ENCODE measurements at places on chromosomes 7 and 10.

DNA sequence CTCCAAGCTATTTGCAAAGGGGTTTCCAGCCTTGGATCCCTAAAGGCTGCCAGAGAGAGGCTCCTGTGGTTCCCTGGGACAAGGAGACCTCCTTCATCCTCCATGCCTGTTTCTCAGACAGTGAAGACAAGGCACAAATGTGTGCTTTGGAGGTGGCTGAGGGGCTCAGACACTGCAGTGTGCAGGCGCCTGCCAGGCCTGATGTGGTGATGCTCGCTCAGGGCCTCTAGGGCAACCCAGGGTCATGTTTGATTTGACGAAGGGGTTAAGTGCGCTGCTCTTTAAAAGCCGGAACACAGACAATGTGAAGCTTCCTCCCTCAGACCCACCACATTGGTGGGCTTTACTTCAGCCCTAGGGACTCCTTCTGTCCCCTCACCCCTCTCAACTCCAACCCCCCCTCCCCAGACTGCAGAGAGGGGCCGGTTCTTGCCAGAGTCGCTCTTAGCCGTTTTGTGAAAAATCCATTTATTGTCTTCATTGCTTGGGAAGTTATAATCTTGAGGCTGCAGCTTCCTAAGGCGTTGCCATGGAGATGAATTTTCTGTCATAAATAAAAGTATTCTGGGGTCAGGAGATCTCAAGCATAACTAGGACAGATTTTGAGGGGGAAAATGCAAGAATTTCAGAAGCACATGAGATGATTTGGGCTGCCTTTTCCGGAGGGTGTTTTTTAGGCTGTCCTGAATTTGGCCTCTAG, 35.8 kb downstream of the PDGFA start:
- DNase-seq = no peak

DNA sequence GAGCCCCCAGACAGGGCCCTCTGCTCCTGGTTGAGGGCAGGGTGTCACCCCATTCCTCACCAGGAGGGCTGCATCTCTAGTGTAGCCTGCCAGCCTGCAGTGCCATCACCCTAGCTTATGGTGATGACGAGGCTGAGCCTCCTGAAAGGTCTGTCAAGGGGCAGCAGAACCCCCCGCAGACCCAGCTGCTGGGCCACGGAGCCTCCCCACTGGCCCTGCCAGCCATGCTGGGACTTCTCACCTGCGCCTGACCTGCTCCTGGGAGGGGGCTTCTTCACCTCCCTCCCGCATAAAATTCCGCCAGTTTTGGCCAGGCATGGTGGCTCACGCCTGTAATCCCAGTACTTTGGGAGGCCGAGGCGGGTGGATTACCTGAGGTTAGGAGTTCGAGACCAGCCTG, 40.4 kb upstream of the RASGEF1A start:
- DNase-seq = no peak

- no peak for DNase-seq
These were observed 21.3 kb downstream of the LHPP start for GRCh38 chr10:124482876-124483275.

DNA sequence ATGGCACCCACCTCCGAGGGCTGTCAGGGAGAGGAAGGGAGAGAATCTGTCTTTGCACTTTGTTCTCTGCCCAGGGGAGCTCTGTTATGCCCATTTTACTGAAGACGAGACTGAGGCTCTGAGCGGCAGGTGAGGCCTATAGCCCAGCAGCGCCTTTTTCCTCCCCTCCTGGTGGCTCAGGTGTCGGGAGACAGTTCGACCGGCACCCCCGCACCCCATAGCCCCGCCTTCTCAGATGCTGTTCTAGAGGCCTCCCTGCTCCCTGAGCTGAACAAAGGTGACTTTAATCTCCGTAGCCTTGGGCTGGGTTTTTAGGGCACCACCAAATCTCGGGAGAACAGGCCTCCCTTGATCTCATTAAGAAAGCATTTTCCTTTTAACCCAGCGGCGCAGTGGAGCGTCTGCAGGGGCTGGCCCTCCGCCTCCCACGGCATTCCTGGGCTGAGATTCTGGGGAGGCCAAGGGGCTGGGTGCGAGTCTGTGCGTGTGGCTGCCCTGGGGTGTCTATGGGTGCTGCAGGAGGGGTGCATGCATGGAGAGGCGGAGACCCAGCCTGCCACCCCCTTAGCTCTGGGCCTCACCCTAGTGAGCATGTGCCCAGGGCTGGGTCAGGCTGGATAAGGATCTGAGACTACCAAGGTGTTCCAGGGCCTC, 3.3 kb downstream of the LFNG start:
- DNase-seq = no peak

GRCh38 chr7:110568932-110569331, 522.0 kb upstream of the LRRN3 start:
- no peak for DNase-seq

GRCh38 chr7:40704172-40704571, 569.4 kb downstream of the SUGCT start:
- DNase-seq = no peak

DNA sequence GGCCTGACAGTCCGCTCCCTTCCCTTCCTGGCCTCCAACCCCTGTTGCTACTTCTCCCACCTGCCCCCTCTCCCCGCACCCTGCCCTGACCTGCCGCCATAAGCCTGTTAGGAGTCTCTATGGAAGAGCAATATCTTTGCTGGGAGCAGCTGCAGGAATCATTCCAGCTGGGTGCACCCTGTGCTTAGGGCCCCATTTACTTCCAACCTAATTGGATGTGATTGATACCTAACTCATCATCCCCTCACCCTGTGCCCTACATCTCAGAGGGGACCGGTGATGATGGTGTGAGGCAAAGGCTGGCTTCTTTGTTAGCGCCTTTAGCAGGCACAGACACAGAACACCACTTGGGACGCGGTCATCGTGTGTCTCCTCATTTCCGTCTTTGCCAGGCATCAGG, 80.0 kb upstream of the FAM180A start:
- no peak for DNase-seq

DNA sequence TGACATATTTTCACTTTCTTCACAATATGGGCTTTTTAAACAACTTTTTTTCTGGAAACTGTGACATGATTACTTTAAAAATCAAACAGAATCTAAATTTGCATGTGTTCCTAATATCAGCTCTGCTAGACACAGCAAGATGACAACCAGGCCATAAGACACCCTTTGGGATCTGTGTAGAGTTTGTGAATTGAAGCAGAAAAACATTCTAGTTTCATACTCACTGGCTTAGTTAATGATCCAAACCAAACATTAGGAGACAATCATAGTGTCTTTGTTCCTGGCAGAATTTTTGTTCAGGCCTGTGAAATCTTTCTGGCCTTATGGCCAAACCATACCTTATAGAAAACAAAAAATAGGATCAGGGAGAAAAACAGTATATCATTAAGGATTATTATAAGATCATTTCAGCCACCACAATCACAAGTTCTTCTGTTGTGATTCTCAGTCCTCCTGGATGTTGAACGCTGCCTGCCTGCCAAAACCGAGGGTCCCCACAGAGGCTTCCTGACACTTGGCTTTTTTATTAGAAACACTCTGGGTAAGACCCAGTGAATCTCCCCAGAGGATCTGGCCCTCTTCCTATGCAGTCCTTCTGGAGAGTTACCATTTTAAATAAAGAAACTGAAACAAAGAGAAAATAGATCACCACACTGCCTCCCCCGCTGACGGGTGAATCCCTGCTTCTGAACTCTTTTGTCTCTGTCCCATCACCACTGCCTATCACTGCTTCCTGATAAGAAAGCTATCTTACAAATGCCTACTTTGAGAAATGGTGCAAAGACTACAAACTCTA, 79.2 kb upstream of the PPP1R3C start:
- DNase-seq = no peak

GRCh38 chr7:29237489-29237888, 42.9 kb downstream of the CHN2 start:
- DNase-seq = no peak

GRCh38 chr7:41183741-41184140, 519.1 kb downstream of the INHBA start:
- no peak for DNase-seq

GRCh38 chr7:108015740-108016139, 12.8 kb upstream of the LAMB1 start:
- no peak for DNase-seq

GRCh38 chr10:131778385-131778784, 122.4 kb upstream of the PPP2R2D start:
- no peak for DNase-seq

DNA sequence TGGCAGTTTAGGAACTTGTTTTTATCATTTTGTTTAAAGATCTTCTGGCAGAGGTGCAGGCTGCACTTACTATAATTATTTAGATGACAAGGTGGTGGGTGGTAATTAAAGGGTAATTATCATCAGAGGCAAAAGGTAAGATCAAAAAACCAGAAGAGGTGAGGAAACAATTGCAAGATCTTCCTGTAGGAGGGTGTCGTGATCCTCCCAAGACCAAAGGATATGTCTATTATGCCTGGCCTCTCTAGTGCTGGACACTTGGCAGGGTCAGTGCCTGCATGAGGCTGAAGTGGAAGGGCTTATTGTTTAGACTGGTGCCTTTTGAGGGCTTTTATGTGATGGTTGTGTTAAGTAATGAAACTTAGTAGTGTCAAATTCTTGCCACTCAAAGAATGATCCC, 1.8 kb upstream of the WAPL start:
- DNase-seq = no peak

- no peak for DNase-seq
These were observed 642.4 kb downstream of the TNS3 start for GRCh38 chr7:46939558-46939957.

DNA sequence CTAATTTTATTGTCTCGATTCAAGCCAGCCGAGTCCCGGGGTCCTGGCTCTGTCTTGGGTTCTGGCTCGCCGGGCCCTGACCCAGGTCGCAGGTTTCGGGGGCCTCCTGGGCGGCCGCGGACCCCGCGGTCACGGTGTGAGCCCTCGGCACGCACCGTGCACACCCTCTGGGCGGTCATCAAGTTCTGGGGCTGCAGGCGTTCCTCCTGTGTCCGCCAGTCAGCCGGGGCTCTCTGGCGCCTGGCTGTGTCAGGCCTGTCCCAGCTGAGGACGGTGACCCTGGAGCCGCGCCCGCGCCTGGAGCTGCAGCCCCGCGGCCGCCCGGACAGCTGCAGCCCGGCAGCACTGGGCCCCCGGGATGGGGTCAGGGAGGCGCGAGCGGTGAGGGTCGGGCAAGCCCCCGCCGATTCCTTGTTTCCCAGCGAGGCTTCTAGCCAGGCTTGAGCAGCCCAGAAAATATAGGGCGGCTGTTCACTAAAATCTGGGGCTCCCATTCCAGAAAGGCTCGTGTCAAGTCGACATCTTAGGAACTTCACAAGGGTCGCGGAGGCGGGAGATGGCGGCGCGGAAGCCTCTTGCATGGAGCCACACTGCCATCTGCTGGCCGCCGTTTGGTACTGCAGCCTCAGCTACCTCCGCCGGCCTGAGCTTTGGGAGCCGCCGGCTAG, 4.2 kb upstream of the HOXA7 start:
- DNase-seq = peak; percentile 91

DNA sequence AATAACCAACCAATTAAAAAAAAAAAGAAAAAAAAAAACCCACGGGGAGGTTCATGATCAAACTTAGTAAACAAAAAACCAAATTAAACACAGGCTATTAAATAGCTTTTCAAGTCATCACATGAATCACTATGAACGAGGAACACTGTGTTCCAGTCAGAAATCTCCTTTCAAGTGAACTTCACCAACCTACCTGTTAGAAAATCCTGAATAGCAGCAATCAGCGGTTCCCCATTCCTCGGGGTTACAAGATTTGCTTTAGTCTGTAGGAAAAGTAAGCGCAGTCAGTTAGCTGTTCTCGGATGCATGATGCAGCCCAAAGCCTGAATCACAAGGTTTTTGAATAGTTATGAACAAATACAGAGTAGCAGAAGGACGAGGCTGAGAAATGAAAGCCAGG, 19.0 kb downstream of the POLR3A start:
- no peak for DNase-seq

- no peak for DNase-seq
These were observed 237.3 kb upstream of the KLF14 start for GRCh38 chr7:130971297-130971696.

- DNase-seq = no peak
These were observed 711.2 kb upstream of the NRP1 start for GRCh38 chr10:34045571-34046190.

DNA sequence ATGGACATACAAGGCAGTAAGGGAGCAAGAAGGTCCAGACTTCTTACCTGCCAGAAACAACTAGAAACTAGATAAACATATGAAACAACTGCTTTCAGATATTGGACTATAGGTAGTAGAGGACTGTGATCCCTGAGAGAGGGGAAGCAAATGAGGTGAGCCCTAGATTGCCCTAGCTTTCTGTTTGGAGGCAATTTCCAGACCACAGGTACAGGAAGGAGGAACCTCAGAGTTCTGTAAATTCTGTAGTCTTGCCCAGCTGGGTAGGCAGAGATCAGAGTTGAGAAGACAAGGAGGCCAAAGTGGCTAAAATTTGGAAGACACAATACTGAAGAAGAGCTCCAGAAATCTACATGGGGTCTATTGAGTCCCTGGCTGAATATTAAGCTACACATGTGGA, 21.0 kb downstream of the CDK6 start:
- no peak for DNase-seq

GRCh38 chr7:148819697-148820360, 64.3 kb downstream of the EZH2 start:
- DNase-seq = no peak

- no peak for DNase-seq
These were observed 187.0 kb upstream of the SLC26A5 start for GRCh38 chr7:103632972-103633371.

DNA sequence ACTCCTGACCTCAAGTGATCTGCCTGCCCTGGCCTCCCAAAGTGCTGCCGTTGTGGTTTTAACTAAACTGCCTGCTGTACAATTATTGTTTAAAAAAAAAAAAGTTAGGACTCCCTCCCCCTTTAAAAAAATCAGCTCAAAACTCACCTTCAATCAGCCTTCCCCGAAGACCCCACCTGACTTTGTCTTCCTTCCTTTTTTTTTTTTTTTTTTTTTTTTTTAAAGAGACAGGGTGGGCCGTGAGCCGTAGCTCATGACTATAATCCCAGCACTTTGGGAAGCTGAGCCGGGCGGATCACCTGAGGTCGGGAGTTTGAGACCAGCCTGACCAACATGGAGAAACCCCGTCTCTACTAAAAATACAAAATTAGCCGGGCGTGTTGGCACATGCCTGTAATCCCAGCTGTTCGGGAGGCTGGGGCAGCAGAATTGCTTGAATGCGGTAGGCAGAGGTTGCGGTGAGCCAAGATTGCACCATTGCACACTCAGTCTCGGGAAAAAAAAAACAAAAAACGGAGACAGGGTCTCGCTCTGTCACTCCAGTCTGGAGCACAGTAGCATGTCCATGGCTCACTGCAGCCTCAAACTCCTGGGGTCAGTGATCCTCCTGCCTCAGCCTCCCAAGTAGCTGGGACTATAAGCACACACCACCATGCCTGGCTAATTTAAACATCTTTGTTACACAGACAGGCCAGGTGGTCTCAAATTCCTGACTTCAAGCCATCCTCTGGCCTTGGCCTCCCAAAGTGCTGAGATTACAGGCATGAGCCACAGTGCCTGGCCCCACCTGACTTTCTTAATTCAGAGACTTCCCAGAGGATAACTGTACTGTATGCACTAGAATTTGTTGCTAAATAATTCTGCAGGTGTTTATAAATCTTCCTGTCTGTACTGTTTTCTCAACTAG, 3.2 kb downstream of the FIS1 start:
- DNase-seq = no peak

- no peak for DNase-seq
These were observed 294.6 kb downstream of the RNLS start for GRCh38 chr10:88288320-88289059.

Measured in stimulated activated CD8-positive, alpha-beta memory T cell treated with anti-CD3 and anti-CD28 coated beads, Interleukin-15, amount 100 ng/mL, for 24 hours (primary cell).